Thoracic aorta endothelial cell (primary cell): ENCODE measurements at places on chromosomes 2 and 18. TPM values are rescaled to one million over a fixed set of nuclear protein-coding genes. Genes with fewer than 3 reads are reported as not detected.

The TMEM200C gene
- 0.22 TPM in 1 of 2 replicates, not detected in the other for total RNA-seq

The RAB6C gene
- total RNA-seq = not detected in 2 replicates

The KDSR gene
- total RNA-seq = 33.2 and 41.4 TPM in 2 replicates

The VSNL1 gene
- not detected in 2 replicates for total RNA-seq

The CD8B2 gene
- total RNA-seq = not detected in 2 replicates

The TMEM178A gene
- 0.22 and 0.80 TPM in 2 replicates for total RNA-seq

The REV1 gene
- 62.4 and 68.1 TPM in 2 replicates for total RNA-seq

The GPBAR1 gene
- total RNA-seq = 0.07 and 0.40 TPM in 2 replicates

The SP5 gene
- total RNA-seq = not detected in 2 replicates

The DSG1 gene
- not detected in 2 replicates for total RNA-seq

The GALNT14 gene
- 0.66 and 2.4 TPM in 2 replicates for total RNA-seq

The RGPD8 gene
- total RNA-seq = 28.8 and 34.3 TPM in 2 replicates

The CAPN14 gene
- under 0.01 and 0.14 TPM in 2 replicates for total RNA-seq

The ERICH2 gene
- not detected in 2 replicates for total RNA-seq

The OSR1 gene
- total RNA-seq = 0.07 TPM in 1 of 2 replicates, not detected in the other

The TSPYL6 gene
- not detected in 2 replicates for total RNA-seq

The SPP2 gene
- total RNA-seq = not detected in 2 replicates

The GDF7 gene
- 2.5 and 9.5 TPM in 2 replicates for total RNA-seq

The CTNNA2 gene
- total RNA-seq = not detected in 2 replicates

The ST8SIA5 gene
- total RNA-seq = 0.13 and 0.14 TPM in 2 replicates

The TXNDC2 gene
- 0.07 TPM in 1 of 2 replicates, not detected in the other for total RNA-seq

The DYSF gene
- total RNA-seq = 122 and 135 TPM in 2 replicates

The CHST9 gene
- not detected in 2 replicates for total RNA-seq

The SERPINB2 gene
- 28.1 and 37.5 TPM in 2 replicates for total RNA-seq

The KIAA2012 gene
- total RNA-seq = not detected in 2 replicates

The CD226 gene
- total RNA-seq = 0.53 and 0.65 TPM in 2 replicates

The SPR gene
- 35.9 and 40.7 TPM in 2 replicates for total RNA-seq

The TPO gene
- total RNA-seq = not detected in 2 replicates

The ASAP2 gene
- 95.3 and 121 TPM in 2 replicates for total RNA-seq

The PPM1B gene
- 23.9 and 31.7 TPM in 2 replicates for total RNA-seq

The CFAP210 gene
- not detected in 2 replicates for total RNA-seq

The KCNK3 gene
- not detected in 2 replicates for total RNA-seq

The LRATD1 gene
- total RNA-seq = 0.13 and 0.79 TPM in 2 replicates

The PROM2 gene
- total RNA-seq = under 0.01 and 0.29 TPM in 2 replicates

The MEP1B gene
- total RNA-seq = 0.13 TPM in 1 of 2 replicates, not detected in the other

The NEU4 gene
- total RNA-seq = not detected in 2 replicates

The IL1F10 gene
- not detected in 2 replicates for total RNA-seq

The KLHL14 gene
- not detected in 2 replicates for total RNA-seq
